ENCODE measurements at places on chromosomes 4 and X.

DNA sequence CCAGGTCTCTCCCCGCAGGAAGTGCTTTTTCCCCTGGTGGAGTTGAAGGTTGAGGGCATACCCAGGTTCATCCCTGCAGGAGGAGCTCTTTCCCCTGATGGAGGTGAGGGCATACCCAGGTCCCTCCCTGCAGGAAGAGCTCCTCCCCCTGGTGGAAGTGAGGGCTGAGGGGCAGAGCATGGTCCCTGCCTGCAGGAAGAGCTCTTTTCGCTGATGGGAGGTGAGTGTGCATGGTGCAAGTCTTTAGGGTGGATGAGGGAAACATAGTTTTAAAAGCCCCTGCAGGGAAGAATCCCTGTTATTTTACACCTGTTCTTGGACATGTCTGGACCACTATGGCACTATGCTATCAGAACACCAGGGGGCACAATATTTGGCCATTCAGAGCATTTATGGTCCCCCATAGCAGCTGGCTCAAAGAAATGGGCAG lies 43.7 kb upstream of the PUDP start:
- DNase-seq, result no peak

DNA sequence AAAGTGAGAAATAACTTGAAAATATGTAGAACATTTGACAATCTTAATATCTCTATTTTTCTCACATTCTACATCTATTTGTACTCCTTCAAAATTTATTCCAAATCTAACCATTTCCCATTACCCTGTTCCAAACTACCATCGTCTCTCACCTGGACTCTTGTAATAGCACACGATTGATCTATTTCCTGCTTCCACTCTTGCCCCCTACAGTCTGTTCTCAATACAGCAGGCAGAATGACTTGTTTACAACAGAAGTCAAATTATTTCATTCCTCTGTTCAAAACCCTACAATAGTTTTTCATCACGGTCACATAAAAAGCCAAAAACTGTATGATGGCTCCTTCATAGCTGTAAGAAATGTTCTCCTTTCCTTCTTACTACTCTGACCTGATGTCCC lies 21.1 kb upstream of the LUZP4 start:
- DNase-seq, result no peak

DNA sequence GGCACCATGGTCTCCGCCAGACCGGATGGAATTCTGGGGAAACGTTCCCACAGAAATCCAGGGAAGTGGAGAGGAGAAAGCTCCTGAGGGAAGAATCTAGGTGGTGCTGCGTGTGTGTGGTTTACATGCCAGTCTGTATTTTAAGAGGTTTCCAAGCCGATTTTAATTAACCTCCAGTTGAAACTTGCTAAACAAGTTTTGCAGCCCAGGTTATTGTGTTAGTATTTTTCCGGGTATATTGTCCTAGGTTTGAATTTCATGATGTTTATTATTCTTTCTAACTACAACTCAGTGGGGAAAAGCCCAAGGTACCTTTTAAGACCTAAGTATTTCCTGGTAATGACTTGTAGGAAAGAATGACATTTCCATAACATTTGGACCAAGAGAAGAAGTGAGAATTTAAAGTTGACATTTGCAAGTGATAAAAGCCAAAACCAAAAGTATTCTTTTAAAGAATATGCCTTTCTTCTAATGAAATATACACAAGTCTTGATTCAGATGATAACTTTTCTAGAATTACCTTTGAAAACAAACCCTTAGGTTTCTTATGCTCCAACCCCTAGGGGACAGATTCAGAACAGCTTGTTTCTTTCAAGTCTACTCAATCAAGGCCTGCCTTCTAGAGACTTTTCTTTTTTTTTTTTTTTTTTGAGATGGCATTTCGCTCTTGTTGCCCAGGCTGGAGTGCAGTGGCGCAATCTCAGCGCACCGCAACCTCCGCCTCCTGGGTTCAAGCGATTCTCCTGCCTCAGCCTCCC lies 14.6 kb downstream of the SAT1 start:
- no peak for DNase-seq

GRCh38 chr4:173464481-173464880 lies 65.5 kb downstream of the HAND2 start:
- DNase-seq, result no peak

DNA sequence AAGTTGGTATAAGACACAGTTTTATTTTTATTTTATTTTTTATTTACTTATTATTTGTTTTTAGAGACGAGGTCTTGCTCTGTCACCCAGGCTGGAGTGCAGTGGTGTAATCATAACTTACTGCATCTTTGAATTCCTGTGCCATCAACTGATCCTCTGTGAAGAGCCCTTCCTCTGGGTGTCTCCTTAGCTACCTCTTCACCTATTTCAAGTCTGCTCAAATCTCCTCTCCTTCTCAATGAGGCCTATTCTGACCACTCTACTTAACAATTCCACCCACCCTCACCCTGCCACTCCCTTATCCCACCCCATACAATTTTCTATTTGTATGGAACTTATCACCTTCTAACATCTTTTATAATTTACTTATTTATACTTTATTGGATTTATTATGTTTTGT lies 183.4 kb downstream of the PPP3CA start:
- no peak for DNase-seq

GRCh38 chr4:114015444-114015899 lies 36.0 kb upstream of the ARSJ start:
- DNase-seq, result no peak

- DNase-seq, result no peak
Observed at GRCh38 chrX:47578692-47579091, 3.5 kb upstream of the TIMP1 start.

GRCh38 chrX:73965833-73966232 lies 338.1 kb upstream of the ZCCHC13 start:
- no peak for DNase-seq

- DNase-seq, result peak; percentile 1
Observed at GRCh38 chrX:55754861-55755294, 37.3 kb downstream of the RRAGB start.

GRCh38 chr4:123232439-123232838 lies 164.2 kb upstream of the SPRY1 start:
- no peak for DNase-seq

GRCh38 chr4:114072781-114073180 lies 93.3 kb upstream of the ARSJ start:
- no peak for DNase-seq

DNA sequence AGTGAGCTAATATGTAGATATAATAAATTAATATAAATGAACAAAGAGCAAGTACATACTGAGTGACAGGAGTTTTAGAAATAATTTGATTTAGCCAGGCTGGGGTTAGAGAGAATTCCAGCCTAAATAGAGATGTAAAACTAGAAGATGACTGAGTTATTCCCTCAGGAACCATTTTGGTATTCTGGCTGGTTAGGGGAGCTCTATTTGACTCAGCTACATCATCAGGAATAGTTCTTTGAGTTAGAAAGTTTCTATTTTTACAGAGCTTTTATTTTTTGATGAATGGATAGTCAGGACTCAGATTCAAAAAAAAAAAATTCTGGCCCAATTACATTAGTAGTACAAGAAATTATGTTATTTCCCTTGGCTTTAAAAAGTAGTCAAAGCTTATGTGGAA lies 180.4 kb upstream of the MID1 start:
- no peak for DNase-seq

DNA sequence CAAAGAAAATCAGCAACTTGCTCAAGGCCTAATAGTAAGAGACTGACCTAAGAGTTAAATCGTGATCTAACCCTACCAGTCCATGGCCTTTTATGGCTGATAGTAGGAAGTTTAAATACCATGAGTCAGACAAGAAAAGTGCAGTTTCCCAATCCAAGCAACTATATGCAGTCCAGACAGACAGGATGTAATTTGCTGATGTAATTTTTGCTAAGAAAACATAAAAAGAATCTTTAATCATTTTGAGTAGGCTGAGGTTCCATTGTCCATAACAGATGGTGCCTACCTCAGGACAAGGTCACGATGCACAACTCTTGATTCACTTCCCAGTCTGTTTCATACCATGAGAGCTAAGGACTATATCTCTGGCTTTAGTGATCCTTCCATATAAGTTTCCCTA lies 317.5 kb upstream of the GRIA3 start:
- no peak for DNase-seq

GRCh38 chr4:158159054-158159717 lies 13.6 kb downstream of the GASK1B start:
- no peak for DNase-seq

DNA sequence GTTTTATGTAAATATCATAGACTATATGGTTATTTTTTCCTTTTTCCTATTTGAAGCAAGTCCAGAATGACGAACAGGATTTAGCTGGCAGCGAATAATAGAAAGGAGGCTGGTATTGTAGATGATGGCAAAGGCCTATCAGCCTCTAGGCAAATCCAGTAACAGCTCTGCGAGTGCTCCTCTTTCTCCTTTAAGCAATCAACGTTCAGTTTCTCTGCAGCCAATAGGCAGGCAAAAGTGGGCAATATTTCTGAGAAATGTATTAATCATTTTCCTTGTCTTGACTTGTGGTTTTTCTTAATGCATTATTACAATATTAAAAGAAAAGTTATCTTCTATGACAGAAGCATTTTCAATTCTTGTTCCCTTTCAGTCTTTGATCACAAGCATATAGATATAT lies 183.3 kb downstream of the SH3KBP1 start:
- no peak for DNase-seq

DNA sequence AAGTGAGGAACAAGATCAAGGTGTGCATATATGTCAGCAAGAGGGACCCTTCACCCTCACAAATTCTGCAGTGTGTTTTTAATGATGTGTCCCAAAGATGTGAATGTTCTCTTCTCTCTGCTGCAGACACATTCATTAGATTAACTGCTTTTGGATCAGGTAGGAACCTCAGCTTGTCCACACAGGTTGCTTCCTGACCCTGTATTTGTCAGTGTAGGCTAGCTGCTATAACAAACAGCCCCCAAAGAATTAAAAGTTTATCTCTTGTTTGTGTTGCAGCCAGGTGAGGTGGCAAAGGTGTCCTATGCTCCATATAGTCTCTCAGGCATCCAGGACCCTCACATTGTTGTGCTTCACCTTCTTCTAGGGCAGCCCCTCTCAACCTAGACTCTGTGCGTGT lies 17.8 kb downstream of the XG start:
- no peak for DNase-seq

DNA sequence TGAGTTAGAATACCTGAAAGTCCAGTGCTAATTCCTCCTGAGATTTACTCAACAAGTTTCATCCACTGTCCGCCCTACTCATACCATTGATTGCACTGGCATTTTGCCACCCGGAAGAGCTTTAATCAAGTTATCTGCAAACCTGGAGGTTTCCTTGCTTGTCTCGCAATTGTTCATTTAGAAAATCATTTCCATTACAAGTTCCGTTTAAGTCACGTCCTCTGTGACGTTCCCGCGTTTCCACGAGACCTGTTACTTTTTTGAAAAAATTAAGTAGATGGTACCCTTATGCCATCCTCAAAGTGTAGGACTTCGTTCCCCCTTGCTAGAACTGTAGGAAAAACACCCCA lies 761 bp upstream of the FRYL start:
- peak; percentile 40 for DNase-seq

GRCh38 chr4:147138171-147138570 lies 192.5 kb upstream of the TTC29 start:
- no peak for DNase-seq

- DNase-seq, result no peak
Observed at GRCh38 chr4:156303708-156304107, 350.0 kb upstream of the CTSO start.

- DNase-seq, result no peak
Observed at GRCh38 chr4:76308548-76308947, 2.0 kb downstream of the STBD1 start.

- DNase-seq, result no peak
Observed at GRCh38 chrX:153728951-153729631, 4.4 kb downstream of the ABCD1 start.

DNA sequence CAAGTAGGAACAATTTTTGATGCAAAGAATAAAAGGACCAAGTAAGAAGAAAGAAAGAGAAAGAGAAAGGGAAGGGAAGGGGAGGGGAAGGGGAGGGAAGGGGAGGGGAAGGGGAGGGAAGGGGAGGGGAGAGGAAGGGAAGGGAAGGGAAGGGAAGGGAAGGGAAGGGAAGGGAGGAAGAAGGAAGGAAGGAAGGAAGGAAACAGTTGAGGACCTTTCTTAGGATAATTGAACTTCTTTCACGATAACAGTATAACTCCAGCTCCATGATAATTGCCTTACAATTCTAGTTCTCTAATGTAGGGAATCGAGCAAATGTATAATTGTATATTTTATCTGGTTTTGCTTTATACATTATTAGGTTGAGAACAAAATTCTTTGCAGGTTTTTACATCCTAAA lies 556.2 kb upstream of the PCDH10 start:
- DNase-seq, result no peak

- DNase-seq, result no peak
Observed at GRCh38 chrX:43985511-43985910, 12.3 kb upstream of the NDP start.

DNA sequence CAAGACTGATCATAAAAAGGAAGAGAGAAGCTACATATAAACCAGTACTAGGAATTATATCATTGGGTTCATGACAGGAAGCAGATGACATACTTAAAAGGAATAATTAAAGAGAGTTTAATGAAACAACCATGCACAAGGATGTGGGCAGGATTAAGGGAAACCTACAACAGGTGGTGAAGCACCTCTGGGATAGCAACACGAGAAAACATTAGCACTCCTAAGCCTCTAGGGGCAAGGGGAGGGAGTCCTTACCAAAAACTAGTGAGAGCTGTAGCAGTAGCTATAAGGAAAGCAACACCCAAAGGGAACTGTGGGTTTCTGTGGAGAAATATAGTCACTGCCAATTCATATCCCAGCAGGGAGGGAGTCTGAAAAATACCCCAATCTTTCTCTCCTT lies 7.2 kb upstream of the THOC2 start:
- no peak for DNase-seq

GRCh38 chrX:113929004-113929403 lies 654.9 kb upstream of the HTR2C start:
- no peak for DNase-seq

GRCh38 chrX:114046695-114047279 lies 537.1 kb upstream of the HTR2C start:
- no peak for DNase-seq

GRCh38 chrX:122555925-122556324 lies 628.2 kb upstream of the GRIA3 start:
- DNase-seq, result no peak

GRCh38 chr4:81756973-81757372 lies 285.3 kb upstream of the RASGEF1B start:
- no peak for DNase-seq

Measured in activated naive CD4-positive, alpha-beta T cell treated with Interleukin-2 at 50 U/mL for 16 hours (primary cell).